ENCODE measurements at places on chromosomes 2 and 18.

DNA sequence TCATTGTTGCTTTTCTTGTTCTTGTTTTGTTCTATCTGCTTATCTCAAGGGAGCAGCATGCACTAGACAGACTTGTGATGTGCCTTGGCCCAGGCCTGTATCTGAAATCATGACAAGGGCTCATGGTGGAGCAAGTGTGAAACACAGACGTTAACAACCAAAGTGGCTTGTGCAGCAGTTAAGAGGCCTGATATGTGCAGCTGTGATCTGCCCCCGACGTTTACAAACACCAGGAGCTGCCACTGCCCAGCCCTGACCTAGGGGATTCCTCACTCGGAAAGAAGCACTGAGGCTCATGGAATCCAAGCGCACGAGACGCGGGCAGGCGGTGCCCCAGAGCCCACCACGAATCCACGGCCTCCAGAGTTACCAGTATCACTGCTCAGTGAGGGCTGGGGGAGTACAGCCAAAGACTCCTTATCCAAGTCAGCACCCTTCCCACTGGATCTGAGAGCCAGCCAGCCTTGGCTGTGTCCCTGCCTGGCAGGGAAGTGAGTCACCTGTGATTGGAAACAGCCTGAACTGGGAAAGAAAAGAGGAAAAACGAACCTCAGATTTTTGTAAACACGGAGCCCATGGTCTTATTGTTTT is 62.3 kb upstream of the SNTG2 start:
- DNase-seq, result no peak

DNA sequence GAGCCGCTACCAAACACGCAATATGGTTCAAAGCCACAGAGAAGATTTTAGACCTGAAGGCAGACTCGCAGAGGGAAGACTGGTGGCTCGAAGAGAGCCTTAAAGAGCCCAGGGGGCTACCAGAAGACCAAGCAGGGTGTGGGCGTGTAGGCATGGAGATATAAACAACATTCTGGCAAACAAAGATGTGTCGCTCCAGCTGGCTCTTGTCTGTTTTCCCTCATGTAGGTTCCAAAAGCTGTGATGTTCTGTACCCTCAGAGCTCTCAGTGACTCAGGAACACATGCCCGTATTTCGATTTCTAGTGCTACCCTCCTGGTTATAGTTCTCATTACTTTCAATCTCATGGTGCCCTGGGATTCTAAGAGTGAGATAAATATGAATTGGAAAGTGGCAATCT is 44.5 kb downstream of the DOCK10 start:
- no peak for DNase-seq

- DNase-seq, result no peak
These were observed 85.2 kb downstream of the EML6 start for GRCh38 chr2:54808661-54809060.

DNA sequence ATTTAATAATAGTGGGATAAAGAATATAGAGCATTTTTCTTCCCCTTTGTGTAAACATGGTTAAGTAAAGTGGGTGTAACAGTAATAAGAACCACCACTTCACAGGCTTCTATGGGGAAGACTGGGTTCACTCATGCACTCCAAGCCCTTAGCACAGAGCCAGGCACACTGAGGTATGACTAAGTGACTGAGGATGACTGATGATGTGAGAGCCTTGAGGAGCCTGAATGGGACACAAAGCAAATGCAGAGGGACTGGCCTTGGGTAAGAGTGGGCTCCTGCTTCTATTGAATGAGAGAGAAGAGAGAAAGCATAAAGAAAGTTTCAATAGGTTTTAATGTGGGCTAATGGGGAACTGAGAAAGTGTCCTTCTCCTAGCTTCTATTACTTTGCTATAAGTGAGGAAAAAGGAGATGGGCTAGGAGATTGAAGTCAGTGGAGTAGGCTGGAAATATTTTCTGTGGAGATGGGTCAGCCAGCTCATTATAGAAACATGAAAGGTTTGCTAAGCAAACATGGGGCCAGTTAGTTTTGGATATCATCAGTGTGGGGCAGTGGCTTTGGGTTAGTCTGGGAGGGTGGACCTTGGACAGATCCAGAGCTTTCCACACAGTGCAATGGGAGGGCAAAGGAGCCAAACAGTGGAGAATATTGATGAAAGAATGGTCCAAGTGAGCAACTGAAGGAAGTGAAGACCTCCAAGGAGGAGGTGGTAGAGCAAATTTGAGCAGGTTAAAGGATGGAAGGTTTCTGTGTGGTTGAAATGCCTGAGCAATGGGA is 20.6 kb downstream of the IL1F10 start:
- no peak for DNase-seq

DNA sequence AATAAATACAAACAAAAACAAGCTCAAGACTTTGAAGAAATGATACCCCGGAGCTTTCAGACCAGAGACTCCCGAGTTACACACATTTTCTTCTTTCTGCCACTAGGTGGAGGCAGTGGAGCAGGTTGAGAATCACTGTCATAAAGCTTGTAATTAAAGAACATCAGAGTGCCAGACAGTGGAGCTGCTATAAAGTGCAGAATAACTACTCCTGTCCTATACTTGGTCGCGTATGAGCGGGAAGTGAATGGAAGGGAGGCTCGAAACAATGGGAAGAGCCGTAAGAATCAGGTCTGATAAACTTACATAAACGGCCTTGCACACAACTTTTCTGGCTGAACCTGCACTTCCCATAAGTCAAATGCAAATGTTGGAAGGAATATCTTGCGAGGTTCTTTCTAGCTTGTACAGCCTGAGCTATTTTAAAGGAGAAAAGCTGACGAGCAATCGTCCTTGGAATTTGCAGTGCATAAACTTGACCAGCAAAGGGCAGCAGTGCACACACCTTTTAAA is 189.0 kb downstream of the RPIA start:
- DNase-seq, result no peak

- no peak for DNase-seq
These were observed 17.9 kb downstream of the CYP26B1 start for GRCh38 chr2:72129681-72130340.

DNA sequence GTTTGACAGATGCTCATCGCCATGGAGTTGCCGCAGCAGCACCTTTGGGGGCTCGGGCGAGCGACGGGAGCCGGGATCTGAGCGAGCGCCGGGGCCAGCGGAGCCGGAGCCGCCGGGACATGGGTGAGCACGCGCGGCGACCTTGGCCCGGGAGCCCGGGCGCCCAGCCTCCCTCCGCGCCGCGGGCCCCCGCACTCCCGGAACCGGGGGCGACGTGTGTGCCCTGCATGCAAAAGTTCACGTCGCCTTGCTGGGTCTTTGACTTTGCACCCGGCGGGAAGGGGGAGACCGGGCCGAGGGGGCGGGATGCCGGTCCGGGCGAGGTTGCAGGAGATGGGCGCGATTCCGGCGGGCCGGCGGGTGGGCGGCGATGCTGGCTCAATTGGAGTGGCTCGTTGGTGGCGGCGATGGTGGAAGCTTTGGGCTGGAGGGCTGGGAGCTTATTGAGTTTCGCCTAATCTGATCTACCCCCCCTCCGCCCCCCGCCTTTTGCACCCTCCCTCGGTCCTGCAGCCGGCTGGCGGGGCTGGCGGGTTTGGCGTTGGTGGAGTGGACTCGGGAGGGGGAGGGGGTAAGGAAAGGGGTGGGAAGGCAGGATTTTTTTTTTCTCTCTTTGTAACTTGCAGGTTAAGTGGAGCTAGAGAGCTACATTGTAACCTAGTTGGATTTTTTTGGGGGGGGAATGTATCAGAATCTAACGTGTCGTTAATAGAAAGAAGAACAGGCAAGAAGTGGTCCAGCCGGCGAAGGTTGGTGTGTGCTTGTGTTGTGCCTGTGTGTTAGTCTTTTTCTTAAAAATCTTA is at the start of gene SETBP1:
TSS of gene SETBP1 (plus strand) at position 616 of the 803 bp plus-strand sequence. CDS start 20,459 bp downstream, outside the sequence.
- peak; percentile 93 for DNase-seq

DNA sequence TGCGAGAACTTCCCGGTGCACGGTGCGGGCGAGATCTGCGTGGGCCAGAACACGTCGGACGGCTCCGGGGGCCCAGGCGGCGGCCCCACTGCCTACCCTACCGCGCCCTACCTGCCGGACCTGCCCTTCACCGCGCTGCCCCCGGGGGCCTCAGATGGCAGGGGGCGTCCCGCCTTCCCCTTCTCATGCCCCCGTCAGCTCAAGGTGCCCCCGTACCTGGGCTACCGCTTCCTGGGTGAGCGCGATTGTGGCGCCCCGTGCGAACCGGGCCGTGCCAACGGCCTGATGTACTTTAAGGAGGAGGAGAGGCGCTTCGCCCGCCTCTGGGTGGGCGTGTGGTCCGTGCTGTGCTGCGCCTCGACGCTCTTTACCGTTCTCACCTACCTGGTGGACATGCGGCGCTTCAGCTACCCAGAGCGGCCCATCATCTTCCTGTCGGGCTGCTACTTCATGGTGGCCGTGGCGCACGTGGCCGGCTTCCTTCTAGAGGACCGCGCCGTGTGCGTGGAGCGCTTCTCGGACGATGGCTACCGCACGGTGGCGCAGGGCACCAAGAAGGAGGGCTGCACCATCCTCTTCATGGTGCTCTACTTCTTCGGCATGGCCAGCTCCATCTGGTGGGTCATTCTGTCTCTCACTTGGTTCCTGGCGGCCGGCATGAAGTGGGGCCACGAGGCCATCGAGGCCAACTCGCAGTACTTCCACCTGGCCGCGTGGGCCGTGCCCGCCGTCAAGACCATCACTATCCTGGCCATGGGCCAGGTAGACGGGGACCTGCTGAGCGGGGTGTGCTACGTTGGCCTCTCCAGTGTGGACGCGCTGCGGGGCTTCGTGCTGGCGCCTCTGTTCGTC is 1.7 kb downstream of the FZD7 start:
- DNase-seq, result peak; percentile 91

- DNase-seq, result no peak
These were observed at the start of gene B4GALT6 for GRCh38 chr18:31684279-31685096. Gene B4GALT6, minus strand, starts transcription at chr18:31684581. Its CDS starts 155 bp downstream, at chr18:31684426.

GRCh38 chr18:374721-375168 is 106.9 kb upstream of the THOC1 start:
- DNase-seq, result peak; percentile 86

- no peak for DNase-seq
These were observed 113.1 kb upstream of the PARD3B start for GRCh38 chr2:204432196-204432595.

- DNase-seq, result no peak
These were observed 458.7 kb upstream of the CNTNAP5 start for GRCh38 chr2:123566291-123566946.

- no peak for DNase-seq
These were observed 208.4 kb downstream of the ZNF407 start for GRCh38 chr18:74806073-74806472.

Measured in sigmoid colon (tissue), 7 donors.